ENCODE measurements at places on chromosomes 1 and 21. TPM values are rescaled to one million over a fixed set of nuclear protein-coding genes. Genes with fewer than 3 reads are reported as not detected.

GRCh38 chr1:203516184-203516583, 22.2 kb downstream of the OPTC start:
- no peak for DNase-seq

DNA sequence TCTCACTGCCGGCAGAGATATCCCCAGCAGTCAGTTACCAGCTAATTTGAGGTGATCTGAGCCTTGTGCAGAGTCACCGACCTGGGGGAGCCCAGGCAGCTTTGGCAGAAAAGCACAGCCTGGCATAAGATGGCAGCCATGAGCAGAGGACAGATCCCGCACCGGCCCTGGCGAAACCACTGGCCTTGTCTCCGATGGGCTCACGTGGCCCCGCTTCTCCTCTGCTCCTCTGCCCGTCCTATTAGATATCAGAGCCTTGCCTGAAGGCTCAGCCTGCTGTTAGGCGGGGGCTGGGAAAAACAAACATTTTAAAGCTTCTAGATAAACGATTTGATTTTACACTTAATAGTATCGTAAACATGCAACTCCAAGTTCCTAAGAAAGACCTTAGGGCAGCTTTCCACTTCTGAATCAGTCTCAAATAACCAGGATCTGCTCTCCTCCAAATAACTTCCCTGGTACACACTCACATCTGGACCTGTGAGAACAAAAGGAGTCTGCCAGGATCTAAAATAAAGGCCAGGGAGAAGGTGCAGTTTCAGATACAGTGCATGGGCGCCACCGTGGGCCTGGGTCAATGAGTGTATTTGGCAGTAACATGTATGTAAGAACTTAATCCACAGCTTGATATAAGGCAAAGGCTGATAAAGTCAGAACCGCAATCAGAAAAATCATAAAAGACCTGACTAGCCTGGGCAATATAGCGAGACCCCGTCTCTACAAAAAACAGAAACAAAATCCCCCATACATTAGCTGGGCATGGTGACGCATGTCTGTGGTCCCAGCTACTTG, 10.0 kb downstream of the EDARADD start:
- DNase-seq = no peak

The KMO gene
- 1.4 TPM for total RNA-seq

DNA sequence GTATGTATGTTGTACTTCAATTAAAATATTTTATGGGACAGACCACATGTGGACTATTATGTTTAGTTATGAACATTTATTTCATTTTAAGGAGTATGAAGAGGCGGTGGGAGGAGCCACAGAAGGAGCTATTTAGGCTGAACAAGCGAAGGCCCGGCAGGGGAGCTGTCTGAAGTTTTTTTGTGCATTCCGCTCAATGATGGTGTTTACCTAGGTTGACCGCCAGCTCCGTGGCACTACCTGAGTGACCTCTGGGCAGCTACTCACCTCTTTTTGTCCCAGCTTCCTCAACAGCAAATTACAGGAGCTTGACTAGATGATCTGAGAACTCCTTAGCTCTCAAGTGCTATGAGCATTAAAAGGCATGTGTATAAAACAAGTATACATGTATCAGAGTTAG, 32.7 kb upstream of the C1orf198 start:
- no peak for DNase-seq

GRCh38 chr1:167364826-167365225, 144.1 kb downstream of the POU2F1 start:
- DNase-seq = no peak

Data from dorsolateral prefrontal cortex (tissue), 122 donors.